Left forelimb (tissue), 1 donor: ENCODE measurements at places on chromosomes 6 and 20.

DNA sequence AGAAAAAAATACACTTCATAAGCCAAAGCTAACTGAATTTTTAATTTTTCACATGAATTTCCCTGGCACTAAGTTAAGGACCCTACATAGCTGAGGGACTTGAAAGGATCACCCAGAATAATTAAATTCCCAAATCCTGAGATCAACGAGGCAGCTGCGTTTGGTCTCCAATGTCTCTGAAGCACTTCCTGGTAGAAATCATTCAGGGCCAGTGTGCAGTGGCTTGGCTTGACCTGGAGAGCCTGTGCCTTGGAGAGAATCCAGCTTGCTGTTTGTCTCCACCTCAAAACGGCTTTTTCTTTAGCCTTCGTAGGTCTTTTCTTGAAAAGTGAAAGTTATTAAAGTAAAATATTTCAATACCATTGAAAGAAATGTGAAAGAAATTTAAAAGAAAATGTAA is 92.4 kb downstream of the SMOC2 start:
- DNase-seq = no peak

DNA sequence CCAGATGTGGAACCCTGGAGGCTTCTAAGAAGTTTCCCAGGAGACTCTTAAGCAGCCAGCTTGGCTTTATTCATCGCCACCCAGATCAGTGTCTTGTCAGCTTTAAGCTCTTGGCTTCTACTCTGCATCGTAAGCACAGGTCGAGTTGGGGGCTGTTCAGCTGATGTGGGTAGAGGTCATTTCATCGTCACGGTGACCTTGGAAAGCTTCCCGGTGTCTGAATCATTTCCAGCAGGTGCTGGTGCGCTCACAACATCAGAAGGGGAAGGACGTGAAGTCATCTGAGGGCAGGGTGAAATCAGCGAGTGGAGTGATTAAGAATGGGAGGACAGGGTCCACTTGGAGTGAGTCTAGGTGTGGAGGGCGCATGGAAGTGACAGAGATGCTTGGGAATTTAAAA is 112.6 kb downstream of the SASH1 start:
- no peak for DNase-seq

DNA sequence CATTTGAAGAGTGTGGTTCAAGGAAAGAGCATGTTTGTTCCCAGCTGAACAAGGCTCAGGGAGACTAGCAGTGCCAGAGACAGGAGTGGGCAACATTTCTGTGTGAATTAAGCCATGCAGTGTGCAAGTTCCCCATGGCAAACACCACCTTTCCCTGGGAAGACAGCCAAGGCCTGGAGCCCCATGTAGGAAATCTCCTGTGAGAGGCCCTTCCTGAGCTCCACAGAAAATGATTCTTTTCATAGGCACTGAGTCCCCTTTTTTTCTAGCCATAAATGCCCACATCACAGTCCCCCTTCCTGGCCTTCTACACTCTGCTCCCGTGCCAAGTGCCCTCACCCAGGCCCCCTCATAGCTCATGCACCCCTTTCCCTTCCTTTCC is 11.8 kb upstream of the TRAM2 start:
- no peak for DNase-seq

DNA sequence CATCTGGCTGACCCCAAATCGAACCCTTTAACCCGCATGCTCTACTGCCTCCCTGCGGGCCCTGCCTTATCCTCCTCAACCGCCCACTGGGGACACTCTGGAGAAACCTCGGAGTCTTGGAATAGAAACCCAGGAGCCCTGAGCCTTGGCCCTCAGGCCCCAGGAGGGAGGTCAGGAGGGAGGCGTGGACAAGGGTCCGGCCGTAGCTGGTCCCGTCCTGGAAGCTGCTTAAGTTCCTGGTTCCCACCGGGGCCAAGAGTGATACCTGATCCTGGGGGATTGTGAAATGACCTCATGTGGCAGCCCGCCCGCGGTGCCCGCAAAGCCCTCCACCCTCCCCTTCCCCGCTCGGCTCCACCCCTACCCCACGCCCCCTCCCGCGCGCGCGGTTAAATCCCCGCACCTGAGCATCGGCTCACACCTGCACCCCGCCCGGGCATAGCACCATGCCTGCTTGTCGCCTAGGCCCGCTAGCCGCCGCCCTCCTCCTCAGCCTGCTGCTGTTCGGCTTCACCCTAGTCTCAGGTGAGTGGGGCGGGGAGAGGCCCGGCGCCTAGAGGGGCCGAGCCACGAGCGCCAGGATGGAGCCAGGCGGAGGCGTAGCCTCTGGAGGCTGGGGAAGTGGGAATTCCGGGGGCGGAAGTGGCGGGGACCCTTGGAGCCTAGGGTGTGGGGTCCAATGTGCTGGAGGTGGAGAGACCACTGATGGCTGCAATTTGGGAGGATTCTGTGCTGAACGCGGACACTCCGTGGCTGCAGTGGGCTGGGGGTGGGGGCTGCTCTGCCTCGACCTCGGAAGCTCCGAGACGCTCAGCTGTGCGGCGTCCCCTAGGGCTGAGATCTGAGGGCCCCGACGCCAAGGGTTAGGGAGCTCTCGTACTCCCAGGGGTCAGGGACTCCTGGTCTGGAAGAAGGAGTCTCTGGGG is at the start of gene WFDC2:
TSS of gene WFDC2 (plus strand) at position 418 of the 926 bp plus-strand sequence. CDS start at position 447, 29 bp downstream.
- no peak for DNase-seq

DNA sequence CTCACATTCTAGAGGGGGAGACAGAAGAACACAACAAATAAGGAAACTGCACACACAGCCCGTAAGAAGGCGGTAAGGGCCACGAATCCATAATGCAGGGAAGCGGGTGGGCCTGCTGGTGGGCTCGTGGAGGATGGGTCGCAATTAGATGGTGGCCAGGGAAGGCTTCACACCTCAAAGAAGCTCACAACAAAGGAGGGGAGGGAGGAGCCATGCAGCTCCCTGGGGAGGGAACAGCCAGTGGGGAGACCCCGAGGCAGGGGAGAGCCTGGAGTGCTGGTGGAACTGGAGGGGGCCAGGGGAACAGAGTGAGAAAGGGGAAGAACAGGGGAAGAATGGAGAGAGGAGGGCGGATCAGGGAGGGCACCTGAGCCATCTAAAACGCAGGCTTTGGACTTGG is 13.4 kb downstream of the SRC start:
- DNase-seq = no peak

DNA sequence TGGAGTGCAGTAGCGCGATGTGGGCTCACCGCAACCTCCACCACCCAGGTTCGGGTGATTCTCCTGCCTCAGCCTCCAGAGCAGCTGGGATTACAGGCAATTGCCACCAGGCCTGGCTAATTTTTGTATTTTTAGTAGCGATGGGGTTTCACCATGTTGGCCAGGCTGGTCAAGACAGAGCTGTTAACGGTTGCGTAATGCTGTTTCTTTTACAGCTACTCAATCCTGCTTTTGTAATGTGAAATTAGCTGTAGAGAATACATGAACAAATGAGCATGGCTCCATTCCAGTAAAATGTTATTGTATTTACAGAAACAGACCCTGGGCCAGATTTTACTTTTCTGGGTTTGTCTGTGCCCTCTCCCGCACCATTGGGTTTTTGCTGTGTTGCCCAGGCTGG is 1.9 kb downstream of the PNLDC1 start:
- DNase-seq = no peak

DNA sequence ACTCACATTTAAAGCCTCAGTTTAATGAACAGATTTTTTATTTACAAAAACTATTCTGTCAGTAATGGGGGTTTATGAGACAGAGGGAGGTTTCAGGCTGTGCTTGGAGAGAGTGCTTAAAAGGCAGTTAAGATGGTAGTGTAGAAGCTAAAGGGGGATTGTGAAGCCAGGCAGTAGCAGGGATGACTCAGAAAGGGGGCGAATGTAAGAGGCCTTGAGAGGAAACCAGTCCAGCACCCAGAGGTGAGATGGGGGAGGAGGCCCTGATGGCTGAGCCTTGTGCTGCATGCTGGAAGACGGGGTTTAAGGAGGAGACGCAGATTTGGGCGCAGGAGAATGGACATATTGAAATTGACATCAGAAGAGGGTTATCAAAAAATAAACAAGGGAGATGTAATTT is 6.6 kb upstream of the SERPINB9 start:
- DNase-seq = no peak

- DNase-seq = no peak
Measured at GRCh38 chr6:149170564-149171452, 146.7 kb upstream of the TAB2 start.

DNA sequence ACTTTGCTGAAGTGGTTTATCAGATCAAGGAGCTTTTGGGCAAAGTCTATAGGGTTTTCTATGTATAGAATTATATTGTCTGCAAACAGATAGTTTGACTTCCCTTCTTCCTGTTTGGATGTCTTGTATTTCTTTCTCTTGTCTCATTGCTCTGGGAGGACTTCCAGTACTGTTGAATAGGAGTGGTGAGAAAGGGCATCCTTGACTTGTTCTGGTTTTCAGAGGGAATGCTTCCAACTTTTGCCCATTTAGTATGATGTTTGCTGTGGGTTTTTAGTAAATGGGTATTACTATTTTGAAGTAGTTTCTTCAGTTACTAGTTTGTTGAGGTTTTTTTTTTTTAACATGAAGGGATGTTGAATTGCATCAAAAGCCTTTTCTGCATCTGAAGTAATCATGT is 36.1 kb downstream of the KCNS1 start:
- no peak for DNase-seq

DNA sequence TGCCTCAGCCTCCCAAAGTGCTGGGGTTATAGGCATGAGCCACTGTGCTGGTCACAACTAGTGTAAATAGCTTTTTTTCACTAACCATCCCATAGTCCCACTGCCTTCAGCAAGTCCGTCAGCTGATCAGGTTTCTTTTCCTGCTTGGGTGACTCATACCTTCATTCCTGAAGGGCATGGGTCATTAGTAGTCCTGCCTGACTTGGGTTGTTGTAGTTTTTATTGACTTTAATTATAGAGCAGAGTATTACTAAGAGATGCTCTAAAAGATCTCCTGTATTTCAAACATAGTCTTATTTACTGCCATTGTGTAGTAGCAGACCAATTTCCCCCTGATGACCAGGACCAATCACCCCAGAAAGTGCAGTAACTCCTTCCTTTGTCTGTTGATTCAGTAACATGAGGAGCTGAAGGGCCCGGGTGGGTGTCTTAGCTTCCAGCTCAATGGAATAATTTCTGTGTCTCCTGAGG is 25.8 kb downstream of the HLA-C start:
- no peak for DNase-seq

GRCh38 chr6:82909551-82909950 is 156.1 kb downstream of the UBE3D start:
- no peak for DNase-seq

GRCh38 chr20:18879262-18879661 is 65.7 kb downstream of the SCP2D1 start:
- DNase-seq = no peak

DNA sequence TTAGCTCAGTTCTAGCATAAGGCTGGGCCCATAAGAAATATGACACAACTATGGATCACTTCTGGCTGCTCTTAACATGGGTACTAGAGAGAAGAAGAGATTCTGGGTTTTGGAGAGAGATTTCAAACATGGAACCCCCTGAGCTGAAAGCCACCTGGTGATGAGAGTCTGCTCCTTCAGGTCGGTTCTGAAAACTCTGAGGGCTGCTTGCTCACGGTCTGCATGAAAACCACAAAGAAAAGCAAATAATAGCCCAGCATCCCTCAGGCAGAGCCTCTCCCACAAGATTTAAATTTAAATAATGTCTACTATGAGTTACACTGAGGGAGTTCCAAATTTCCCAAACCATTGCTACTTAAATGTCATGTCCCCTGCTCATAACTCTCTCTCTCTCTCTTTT is 301.5 kb downstream of the BMP7 start:
- DNase-seq = no peak

DNA sequence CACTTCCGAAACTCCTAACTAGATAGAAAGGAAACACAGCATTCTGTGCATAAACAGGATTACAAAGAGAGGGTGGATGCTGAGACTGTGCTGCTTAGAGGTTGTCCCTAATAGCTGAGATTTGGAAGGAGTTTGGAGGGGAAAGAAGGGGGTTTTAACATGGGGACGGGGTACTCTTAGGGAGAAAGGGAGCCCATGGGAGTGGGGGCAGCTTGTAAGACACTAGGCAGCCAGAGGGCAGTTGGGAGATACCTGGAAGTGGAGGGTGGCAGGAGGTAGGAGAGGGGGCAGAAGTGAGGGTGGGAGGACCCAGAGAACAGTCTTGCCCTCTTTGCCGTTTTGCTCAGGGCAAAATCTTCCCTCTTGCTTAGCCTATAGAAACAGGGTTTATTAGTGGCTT is 16.4 kb downstream of the MANBAL start:
- DNase-seq = no peak

DNA sequence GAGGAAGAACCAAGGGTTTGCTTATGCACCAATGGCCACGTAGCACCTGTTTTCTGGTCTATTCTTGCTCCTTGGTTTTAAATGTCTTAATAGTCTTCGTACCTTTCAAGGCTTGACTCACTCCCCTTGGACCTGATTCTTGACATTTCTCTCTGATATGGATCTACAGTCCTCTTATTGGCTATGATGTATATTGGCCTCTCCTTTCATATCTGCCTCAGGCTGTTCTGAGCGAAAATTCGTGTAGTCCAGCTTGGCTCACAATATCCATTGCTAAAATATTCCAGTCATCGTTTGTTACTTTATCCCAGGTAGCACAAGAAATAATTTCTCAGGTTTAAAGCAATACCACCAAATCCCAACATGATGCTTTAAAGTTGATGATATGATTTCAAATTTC is 59.6 kb downstream of the MYB start:
- no peak for DNase-seq

DNA sequence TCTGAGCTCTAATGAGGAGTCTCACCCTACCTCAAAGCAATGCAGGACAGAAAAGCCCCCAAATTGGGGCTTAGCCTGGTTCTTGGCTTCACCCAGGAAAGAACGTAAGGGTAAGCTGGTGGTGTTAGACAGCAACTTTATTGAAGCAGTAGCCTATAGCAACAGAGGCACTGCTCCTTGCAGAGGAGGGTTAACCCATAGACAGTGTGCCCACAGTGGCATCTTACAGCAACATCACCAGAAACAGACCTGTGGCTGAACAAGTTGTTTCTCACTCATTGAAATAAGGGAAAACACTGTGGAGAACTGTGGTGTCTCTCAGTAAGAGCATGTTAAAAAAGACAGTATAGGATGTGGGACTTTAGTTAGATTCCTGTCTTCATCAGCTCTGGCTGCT is 80.4 kb upstream of the SPTLC3 start:
- no peak for DNase-seq

DNA sequence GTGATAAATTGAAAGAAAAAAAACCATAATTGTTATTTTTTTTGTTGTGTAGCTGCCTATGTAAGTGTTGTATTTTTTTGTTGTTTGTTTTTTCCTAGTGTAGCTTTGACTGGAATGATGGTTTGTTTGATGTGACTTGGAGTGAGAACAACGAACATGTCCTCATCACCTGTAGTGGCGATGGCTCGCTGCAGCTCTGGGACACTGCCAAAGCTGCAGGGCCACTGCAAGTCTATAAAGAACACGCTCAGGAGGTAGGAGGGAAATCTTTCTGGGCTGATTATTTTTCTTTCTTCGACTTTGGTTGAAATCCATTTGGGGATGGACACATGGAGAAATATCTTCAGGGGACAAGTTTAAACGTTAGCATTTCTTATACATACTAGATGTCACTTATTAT is 3.8 kb downstream of the PEX7 start:
- no peak for DNase-seq
